ENCODE measurements at places on chromosomes 16 and 17. TPM values are rescaled to one million over a fixed set of nuclear protein-coding genes. Genes with fewer than 3 reads are reported as not detected.

SLC52A1 gene
- total RNA-seq = not detected

EIF3CL gene
- 49.8 TPM for total RNA-seq

RNF135 gene
- total RNA-seq = 23.8 TPM

- no peak for DNase-seq
Observed at GRCh38 chr16:83721676-83722075, 86.1 kb upstream of the HSBP1 start.

GRCh38 chr17:36939052-36939801, 2.0 kb downstream of the LHX1 start:
- DNase-seq = no peak

GRCh38 chr17:78038748-78039288, 80.3 kb downstream of the TNRC6C start:
- DNase-seq = no peak

GRCh38 chr17:63816669-63817068, 10.6 kb upstream of the PSMC5 start:
- DNase-seq = no peak

Data from sciatic nerve (tissue), 2 donors.